ENCODE measurements at places on chromosomes 13 and 19.
A peak's percentile ranks its signal among the peaks of the same experiment; 100 is the strongest.

DNA sequence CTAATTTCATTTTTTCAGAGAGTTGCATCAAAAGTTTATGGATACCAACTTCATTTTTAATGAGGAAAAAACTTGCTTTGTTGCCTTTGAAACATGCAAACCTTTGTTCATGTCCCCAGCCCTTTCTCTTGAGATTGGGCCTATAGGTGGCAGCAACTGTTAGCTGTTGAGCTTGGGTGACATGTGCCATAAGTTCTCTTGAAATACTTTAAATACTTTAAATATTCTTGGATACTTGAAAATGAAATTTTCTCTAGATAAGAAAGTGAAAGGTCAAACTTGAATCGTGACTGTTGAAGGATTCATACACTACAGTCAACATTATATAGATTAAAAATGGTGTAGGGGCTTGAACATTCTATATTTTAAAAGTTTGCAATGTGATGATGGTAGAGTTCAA, 294.9 kb downstream of the NDFIP2 start:
- peak; percentile 63 for DNase-seq

- no peak for DNase-seq
Measured at GRCh38 chr13:62524498-62524897, 1108.8 kb upstream of the PCDH20 start.

DNA sequence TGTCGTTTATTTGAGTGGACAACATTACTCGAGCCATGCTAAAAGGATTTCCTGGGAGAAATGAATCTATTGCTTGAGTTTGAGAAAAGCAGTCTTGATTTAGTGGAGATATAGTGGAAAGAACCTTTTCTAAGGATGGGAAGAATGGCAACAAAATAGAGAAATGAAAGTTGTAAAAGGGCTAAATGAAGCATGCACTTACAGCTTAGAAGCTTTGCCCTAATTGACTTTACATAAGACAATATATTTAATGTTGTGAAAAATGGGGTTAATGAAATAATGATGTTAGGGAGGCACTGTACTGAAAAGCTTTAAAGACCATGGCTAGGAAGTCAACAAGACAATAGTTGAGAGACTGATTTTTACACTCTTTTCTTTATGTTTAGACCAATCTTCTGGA, 35.4 kb downstream of the SLC10A2 start:
- no peak for DNase-seq

DNA sequence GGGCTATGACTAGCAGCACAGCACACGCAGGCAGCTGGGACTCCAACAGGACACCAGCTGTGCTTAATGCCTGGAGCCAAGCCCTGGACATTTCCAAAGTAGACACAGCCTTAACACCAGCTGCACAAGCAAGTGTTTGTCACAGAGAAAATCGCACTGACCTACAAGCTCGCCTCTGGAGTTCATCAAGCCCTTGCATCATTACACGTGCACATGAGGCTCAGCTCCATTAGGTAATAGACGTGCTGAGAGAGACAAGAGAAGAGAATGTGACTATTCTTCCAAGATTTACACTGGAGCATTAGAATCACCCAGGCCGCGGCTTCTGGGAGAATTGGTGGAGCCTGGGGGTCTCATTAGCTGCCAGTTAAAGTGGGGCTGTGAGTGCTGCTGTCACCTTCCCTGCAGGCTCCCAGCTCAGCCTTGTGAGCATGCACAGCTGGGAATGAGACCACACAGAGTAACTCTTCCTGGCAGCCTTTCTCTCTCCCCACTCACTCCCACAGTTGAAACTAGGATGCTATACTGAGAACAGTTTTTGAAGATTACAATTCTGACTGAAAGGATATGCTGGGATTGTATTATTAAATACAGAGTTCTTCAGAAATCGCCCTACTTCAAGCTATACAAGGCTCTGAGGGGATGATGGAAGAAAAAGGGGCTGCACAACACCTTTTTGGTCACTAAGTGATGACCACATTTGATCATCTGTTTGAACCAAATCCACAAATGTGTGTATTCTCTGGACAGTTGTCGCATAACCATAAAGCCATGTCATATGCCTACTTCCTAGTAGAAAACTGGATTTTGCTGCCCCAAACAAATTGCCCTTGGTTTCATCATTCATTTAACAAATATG, 10.5 kb downstream of the STOML3 start:
- DNase-seq, result no peak

DNA sequence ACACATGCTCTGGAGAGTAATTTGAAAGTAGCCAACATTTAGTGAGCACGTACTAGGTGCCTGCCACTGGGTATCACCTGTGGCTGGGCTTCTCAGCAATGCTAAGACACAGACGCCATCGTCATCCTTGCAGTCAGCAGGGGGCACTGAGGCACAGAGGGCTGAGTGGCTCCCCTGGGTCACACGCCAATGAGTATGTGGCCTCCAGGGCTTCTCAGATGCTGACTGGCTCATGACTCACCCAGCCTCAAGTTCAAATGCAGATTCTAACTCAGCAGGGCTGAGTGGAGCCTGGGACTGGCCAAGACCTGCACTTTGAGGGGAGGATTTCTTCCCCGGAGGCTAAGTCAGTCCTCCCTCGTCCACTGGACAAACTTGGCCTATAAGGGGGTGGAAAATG, 115.1 kb upstream of the CACNA1A start:
- no peak for DNase-seq

GRCh38 chr19:33332248-33332647, 29.9 kb upstream of the CEBPA start:
- peak; percentile 71 for DNase-seq

- DNase-seq, result no peak
Measured at GRCh38 chr19:37078717-37079032, 442 bp downstream of the ZNF420 start.

- peak; percentile 60 for DNase-seq
Measured at GRCh38 chr13:77353995-77354394, 27.1 kb upstream of the MYCBP2 start.

DNA sequence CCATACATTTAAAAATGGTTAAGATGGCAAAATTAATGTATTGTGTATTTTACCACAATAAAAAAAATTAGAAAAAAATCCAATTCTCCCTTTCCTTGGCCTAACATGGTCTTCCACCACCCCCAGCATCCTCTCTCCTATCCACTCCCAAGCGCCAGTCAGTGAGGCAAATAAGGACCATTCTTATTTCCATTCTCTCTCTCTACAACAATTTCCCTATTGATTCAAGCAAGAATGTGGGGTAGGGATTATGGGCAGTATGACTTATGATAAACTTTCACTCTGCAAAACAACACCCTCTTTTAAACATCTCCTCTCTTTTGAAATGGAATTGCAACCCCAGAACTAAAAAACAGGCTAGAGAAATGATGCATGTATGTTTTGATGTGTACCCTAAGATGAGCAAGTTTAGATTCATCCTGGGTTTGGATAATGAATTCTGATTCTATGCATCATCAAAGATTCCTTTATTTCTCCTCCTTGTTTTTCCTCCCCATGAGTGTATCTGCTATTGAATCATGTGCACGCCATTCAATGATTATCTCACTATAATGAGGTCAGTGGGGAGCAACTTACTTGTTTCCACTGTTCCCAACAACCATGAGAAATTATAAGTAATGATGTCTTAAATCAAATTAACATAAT, 3.5 kb downstream of the STARD13 start:
- DNase-seq, result no peak

DNA sequence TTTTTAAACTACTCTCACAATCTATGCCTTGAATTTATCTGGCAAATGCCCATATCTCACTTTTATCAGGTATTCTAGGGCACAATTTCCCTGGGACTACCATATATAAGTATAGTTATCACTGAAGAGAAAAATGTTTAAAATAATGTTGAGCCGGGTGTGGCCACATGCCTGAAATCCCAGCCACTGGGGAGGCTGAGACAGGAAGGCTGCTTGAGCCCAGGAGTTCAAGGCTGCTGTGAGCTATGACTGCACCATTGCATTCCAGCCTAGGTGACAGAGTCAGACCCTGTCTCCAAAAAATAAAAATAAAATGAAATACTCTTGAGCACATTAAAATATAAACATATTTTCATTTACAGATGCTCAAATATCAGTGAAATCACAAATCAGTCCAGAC, 4.1 kb downstream of the KATNAL1 start:
- DNase-seq, result no peak
